ENCODE measurements at places on chromosomes 3 and 15. TPM values are rescaled to one million over a fixed set of nuclear protein-coding genes. Genes with fewer than 3 reads are reported as not detected.

RIOX2 gene
- total RNA-seq = 13.2 TPM

CXCR6 gene
- 0.19 TPM for total RNA-seq

TADA3 gene
- 48.4 TPM for total RNA-seq

CSPG5 gene
- 0.35 TPM for total RNA-seq

XXYLT1 gene
- 2.7 TPM for total RNA-seq

NTRK3 gene
- 5.1 TPM for total RNA-seq

ATP13A4 gene
- 0.38 TPM for total RNA-seq

UBR1 gene
- total RNA-seq = 20.2 TPM

CPB1 gene
- total RNA-seq = not detected

All from Right ventricle myocardium inferior (tissue), 1 donor.